ENCODE measurements at places on chromosomes 5 and 9.

GRCh38 chr5:143938230-143938629 is 126.3 kb downstream of the HMHB1 start:
- DNase-seq, result no peak

DNA sequence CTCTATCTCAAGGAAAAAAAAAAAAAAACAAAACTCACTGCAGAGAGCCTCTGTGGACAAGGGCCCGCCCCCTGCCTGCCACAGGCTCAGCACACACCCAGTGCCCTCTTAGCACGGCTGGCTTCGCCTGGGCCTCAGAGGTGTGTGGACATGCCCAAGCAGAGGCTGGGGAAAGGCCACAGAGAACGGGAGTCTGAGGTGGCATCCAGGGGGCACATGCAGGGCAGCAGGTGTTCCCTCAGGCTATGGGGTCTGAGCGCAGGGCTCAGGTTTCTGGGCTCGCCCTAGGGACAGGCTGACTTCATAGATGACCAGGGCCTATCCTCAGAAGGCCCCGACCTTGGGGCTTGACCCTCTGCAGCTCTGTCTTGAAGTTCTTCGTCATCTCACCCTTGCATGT is 138.7 kb downstream of the ZNF354C start:
- no peak for DNase-seq

GRCh38 chr9:106961623-106962022 is 98.7 kb downstream of the ZNF462 start:
- no peak for DNase-seq

DNA sequence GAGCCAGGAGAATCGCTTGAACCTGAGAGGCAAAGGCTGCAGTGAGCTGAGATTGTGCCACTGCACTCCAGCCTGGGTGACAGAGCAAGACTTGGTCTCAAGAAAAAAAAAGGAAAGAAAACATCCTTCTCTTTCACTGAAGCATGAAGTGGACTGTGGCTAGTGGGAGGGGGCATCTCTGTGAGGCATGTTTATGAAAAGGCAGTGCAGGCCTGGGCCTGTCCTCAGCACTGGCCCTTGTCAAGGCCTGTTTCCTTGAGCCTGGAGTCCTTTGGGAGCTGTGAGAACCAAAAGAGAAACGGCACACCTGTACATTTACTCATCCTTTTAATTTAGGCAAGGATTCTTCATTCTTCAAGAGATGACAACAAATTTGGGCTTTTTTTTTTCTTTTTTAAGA is 18.3 kb upstream of the FUBP3 start:
- DNase-seq, result no peak

DNA sequence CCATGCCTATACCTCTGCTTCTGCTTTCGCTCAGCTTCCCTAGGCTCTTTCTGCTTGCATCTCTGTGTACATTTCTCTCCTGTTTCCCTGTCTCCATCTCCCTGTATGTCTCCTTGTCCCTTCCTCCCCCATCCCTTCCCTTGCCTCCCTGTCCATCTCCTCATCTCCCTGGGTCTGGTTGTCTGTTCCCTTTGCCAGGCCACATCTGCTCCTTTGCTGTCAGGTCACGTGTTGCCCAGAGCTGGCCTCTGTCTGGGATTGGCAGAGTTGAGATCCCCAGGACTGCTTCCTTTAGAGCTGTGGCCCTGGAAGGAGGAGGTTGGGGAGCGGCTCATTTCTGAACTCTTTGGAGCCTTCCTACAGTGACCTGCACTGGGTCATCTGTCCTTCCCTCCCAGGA is 31.8 kb upstream of the PTGS1 start:
- peak; percentile 46 for DNase-seq

DNA sequence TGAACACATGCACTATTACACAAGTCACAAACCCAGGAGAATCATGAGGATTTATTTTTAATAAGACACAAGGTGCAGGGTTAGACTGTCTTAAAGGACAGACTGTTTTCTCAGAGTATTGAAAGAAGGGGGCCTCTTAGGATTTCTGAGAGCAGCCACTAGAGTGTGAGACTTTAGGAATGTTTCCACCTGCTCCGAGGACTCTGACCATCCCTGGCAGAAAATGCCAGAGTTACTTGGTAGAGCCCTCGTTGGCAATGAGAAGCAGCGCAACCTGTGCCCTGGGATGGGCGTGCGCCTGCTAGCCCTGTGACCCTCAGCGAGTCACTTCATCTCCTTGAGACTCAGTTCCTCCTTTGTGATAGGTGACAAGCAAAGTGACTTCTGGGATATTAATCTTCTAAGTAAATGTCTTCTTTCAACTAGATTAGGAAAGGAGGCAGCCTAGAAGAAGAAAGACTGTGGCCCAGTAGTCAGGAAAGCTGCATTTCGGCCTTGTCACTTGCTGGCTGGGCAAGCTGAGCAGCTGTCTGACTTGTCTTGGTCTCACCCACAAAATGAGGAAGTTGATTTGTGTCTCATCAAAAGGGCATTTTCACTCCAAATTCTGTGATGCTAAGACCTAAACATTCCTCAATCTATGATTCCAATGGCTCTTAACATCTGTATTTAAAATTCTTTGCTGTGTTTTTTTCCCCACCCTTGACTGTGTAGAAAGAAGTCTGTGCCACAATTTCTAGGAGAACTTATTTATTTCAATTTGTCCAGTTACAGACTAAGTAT is 60.5 kb downstream of the PTCD2 start:
- DNase-seq, result no peak

DNA sequence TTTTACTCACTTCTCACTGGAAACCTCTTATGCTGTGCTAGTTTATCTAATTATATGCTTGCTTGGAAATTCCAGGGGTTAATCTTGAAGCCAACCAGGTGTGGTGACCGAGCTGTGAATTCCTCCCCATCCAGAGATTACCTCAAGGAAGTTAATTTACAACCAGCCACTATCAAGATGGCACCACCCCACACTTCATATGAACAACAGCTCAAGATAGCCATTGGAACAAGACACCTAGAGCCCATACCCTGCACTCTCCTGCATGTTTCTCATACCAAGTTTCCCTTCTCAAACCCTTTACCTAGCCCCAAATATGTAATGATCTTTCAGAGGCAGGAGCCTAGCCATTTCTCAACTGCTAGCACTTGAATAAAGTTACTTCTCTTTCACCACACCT is 2156.9 kb upstream of the C9orf72 start:
- DNase-seq, result no peak

- peak; percentile 92 for DNase-seq
Measured at GRCh38 chr9:97468658-97469448, 32.6 kb upstream of the TMOD1 start.

GRCh38 chr9:97875111-97875510 is 22.1 kb downstream of the FOXE1 start:
- no peak for DNase-seq

All from globus pallidus (tissue), 1 donor.